Fibroblast of skin of abdomen (primary cell): ENCODE measurements at places on chromosomes 3 and 15.

GRCh38 chr3:66038384-66038725, 363 bp downstream of the MAGI1 start:
- DNase-seq, result no peak

GRCh38 chr3:157115069-157116006, 44.6 kb downstream of the CCNL1 start:
- no peak for DNase-seq

DNA sequence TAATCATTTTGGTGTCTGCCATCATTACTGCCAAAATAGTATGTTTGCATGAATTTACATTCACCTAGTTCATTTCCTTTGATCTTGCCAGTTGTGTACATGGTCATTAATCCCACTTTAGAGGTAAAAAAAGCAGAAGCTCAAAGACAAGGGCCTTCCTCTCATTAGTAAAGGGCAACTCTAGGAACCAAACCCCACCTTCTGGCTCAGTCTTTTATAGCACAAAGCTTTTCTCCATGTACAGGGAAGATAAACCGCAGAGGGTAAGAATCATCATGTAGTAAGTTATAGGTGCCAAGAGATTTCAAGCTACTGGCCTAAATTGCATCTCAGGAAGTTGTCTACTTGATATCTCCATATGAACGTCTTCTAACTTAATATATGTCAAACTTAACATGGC, 19.3 kb upstream of the SPG21 start:
- DNase-seq, result peak; percentile 18

GRCh38 chr15:90807074-90807785, 61.2 kb upstream of the FURIN start:
- DNase-seq, result no peak

GRCh38 chr3:172129850-172130716, 90.7 kb downstream of the FNDC3B start:
- DNase-seq, result peak; percentile 98

GRCh38 chr3:121018917-121019321, 110.9 kb downstream of the STXBP5L start:
- DNase-seq, result no peak

DNA sequence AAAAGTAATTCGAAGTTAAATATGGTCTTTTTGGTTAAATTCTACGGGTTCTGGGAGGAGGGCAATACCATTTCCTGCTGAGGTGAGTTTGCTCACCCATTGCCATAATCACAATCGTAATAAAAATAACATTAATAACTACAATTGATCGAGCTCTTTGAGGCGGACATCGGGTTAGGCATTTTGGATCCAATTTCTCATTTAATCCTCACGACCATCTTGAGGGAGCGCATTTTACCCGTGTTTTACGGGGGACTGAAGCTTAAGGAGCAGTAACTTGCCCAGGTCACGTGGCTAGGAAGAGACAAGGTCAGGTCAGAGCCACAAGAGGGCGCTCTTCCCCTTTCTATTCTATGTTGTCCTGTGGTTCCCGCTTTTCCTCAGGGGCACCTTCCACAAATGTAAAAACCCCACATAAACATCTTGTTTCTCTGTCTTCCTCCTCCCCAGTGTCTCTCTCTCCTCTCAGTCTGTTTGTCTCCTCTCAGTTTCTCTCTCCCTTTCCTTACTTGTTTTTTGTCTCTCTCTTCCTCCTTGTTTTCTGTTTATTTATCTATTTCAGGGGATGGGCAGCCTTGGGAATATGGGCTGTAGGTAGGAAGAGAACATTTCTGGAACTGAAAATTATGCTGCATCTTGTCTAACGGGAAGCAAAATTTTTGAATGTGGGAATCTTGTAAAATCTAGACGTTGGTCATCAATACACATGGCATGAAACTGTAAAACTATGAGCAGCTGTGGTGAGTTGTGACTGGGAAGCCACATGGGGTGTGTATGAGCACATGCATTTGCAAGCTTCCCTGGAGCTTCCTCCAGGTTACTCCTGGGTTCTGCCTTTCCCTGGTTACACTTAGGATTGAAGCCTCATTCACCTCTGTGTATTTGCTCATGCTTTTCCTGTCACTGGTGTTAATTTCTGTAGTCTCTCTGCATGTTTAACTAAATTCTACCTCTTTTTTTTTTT, 71.0 kb downstream of the SQOR start:
- peak; percentile 80 for DNase-seq

- DNase-seq, result no peak
Measured at GRCh38 chr3:87958289-87958688, 100.5 kb downstream of the CGGBP1 start.

- DNase-seq, result no peak
Measured at GRCh38 chr3:80215191-80215590, 447.4 kb upstream of the ROBO1 start.

DNA sequence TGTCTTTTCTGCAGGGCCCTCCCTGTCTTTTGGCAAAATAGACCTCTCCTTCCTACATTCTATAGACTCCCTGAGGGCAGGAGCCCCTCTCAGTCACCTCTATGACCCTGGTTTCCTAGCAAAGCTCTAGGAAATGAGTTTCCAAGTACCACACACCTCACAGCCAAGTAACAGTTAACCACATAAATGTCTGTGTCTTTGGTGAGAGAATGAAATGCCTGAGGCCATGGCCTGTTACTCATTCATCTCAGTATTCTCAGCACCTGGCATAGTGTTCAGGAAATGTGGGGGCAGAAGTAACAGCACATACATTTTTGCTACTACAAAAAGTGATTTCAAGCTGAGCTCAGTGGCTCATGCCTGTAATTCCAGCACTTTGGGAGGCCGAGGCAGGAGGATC, 21.0 kb downstream of the RFT1 start:
- peak; percentile 58 for DNase-seq

GRCh38 chr15:27045796-27046195, 74.8 kb downstream of the GABRG3 start:
- DNase-seq, result no peak

DNA sequence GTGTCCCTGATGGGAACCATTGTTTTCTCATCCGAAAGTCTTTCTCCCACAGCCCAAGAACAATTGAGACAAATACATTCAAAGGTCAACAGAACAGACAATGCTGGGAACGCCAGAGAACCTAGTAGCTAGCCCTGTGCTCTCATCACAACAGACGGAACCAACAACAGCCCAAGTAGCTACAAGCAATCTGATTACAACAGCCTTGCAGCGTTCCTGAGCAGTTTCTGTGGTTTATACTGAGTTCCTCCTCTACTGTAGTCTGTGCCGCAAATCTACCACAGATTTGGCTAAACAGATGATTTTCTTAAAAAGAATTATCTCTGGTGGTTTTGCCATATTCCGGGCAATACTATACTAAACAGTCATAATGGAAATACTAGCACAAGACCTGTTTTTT, 435.6 kb downstream of the MECOM start:
- peak; percentile 74 for DNase-seq

- no peak for DNase-seq
Measured at GRCh38 chr15:101191242-101191641, 60.6 kb downstream of the CHSY1 start.

- DNase-seq, result peak; percentile 60
Measured at GRCh38 chr15:57784081-57784511, 77.6 kb downstream of the POLR2M start.

GRCh38 chr15:66369773-66370651, 13.5 kb upstream of the TIPIN start:
- DNase-seq, result peak; percentile 4

DNA sequence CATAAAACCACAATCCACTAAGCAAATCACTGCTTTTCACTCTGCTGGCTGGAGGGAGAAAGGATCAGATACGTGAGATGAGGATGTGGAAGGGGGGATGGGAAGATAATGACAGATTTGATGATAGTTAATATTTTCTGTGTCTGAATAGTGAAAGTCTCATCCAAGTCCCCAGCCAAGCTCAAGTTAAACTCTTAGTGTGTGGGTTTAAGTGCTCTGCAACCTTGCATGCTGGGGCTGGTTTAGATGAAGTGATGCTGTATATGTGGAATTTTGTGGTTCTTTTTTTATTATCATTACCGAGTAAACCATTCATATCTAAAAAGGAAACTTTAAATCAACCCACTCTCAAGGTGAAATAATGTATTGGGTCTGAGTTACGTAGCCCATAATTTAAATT, 111.0 kb downstream of the TPRG1 start:
- peak; percentile 81 for DNase-seq

- no peak for DNase-seq
Measured at GRCh38 chr3:88343264-88343663, 193.5 kb downstream of the C3orf38 start.

DNA sequence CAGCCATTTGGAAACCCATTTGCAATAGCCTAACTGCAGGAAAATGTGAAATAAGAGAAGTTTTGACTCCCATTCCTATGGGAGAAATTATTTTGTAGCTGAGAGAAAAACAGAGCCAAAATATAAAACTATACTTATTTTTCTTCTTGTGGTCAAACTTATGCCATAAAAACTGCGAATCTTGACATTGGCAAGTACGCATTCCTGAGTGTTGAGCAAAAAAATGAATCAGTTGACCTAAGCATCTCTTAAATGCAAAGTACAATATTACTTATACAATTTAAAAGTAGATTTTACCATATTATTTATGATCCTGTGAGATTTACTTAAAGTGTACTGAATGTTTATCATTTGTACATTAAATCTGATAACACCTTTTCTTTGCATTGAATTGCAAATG, 50.1 kb upstream of the CMC1 start:
- DNase-seq, result no peak

GRCh38 chr15:25713736-25714537, 149.2 kb downstream of the ATP10A start:
- no peak for DNase-seq

GRCh38 chr3:168495270-168495669, 399.5 kb upstream of the GOLIM4 start:
- no peak for DNase-seq

DNA sequence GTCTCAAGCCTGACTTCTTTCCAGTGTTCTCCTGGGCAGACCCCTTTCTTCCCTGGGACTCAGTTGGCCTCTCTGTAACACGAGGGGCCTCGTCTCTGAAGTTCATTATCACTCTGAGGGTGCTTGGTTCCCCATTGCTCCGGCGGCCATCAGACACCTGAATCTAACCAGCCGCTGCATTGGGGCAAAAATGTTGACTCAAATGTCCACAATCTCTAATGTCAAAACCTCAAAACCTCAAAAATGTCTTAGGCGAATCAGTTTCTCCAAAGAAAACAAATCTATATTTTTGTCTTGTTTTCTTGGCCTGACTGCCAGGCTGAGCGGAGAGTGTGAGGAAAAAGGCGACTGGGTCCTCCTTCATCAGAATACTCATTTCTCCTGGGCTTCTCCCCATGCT, 220.7 kb downstream of the VPS13C start:
- peak; percentile 38 for DNase-seq

DNA sequence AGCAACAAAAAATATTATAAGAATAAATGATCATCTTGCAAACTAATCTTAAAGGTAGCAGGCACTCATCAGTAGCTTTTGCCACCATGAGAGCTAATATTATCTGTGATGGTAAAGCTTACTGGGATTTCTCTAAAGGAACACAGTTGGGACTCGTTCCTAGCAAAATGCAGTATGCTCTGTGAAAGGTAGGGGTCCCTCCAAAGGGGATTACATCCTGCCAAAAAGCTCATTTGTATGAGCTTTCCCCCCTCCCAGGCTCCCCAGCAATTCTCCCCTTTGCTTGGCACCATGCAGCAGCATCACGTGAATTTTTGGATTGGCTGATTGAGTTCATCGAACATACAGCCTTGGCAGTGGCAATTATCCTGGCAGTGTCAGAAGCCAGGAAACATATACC, 361.0 kb upstream of the PLSCR5 start:
- no peak for DNase-seq

DNA sequence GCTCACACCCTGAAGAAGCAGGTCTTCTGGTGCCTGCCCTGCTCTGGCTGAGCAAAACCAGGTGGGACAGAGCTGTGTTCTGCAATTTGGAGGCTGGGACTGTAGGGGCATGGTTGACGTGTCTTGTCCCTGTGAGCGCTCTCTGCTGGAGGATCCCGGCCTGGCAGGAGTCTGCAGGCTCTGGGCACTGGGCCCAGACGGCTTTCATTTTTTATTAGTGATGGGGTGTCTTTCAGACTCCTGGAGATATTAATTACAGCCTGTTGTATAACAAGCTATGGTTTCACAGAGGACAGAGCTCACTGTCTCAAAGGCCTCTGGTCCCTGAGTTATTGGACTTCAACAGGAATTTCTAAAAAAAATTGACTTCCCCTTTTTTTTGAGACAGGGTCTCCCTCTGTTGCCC, 29.5 kb upstream of the ZNF710 start:
- DNase-seq, result peak; percentile 51

GRCh38 chr3:99895703-99896441, 78.2 kb downstream of the CMSS1 start:
- DNase-seq, result peak; percentile 99

DNA sequence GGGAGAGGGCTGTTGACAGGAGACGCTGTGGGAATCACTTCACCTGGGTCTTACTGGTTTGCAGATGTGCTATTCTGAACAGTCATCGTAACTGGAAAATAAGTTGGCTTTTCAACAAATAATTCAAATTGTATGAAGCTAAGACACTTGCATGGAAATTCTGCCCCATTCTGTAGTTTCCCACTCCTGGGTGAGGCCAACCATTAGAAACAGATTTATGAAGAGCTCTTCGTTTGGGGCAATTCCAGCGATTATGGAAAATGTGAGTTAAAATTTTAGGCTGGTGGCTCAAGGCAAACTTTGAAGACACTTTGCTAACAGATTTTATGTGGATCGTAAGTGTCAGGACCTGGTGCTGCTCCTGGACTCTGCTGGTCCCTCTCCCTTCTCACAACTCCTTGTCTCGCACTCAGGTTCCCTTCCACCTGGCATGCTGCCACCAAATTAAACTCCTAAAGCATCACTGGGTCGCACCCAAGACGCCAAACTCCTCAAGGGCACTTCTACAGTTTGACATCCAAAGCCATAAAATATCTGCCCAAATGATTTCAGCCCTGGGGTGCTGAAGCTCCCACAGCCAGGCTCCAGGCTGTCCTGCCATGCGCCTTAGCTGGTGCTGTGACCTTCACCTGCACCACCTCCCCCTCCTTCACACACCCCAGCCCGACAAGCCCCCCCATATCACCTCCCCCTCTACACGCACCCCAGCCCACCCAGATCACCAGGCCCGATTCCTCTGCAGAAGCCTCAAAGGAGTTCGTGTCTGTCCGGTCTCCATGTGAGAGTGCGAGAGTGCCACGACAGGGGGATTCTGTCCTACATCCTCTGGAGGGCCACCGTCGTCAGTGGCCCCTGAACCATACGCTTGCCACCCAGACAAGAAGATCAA, 138.4 kb downstream of the NSMCE3 start:
- no peak for DNase-seq
